ENCODE measurements at places on chromosomes 2 and 18.

DNA sequence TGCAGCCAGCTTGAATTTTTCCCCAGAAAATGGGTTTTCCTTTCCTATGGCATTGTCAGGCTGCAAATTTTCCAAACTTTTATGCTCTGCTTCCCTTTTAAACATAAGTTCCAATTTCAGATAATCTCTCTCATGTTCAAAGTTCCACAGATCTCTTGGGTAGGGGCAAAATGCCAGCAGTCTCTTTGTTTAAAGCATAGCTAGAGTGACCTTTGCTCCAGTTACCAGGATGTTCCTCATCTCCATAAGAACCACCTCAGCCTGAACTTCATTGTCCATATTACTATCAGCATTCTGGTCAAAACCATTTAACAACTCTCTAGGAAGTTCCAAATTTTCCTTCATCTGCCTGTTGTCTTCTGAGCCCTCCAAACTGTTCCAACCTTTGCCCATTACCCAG is 68.3 kb downstream of the SGPP2 start:
- no peak for DNase-seq

DNA sequence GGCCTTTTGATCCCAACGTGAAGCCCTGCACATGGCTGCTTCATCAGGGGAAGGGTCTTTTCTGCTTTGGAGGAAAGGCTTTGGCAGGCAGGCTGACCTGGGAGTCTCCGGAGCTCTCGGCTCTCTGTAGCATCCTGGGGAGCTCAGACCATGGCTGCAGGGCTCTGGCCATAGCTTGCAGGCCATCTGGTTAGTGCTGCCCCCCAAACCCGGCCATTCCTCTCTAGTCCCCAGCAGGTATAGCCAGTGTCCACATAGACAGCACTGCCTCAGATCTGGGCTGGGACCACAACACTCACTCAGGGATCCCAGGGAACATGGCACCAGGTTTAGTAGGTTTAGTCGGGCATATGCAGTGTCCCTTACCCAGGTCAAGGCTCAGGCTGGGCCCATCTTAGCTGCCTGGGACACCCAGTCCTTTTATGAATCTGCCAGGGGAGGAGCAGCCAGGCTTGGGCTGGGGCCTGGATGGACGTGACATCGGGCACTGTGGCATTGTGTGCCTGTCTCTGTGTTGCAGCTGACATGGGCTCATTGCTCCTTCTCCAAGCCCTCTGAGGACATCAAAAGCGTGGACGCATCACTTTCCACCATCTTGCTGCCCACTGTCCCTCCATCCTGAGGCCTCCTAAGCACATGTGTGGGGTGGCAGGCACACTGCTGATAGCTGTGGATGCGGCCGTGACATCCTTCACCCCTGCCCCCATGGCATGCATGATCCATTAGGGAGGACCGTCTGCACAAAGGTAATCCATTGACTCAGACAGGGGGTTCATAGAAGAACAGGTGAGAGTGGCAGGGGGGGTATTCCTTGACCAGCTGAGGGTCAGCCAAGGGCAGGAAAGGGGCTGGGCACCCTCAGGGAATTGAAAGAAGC is 19.2 kb upstream of the GPR35 start:
- no peak for DNase-seq

GRCh38 chr2:202261531-202261930 is 4.0 kb upstream of the NOP58 start:
- DNase-seq, result no peak

DNA sequence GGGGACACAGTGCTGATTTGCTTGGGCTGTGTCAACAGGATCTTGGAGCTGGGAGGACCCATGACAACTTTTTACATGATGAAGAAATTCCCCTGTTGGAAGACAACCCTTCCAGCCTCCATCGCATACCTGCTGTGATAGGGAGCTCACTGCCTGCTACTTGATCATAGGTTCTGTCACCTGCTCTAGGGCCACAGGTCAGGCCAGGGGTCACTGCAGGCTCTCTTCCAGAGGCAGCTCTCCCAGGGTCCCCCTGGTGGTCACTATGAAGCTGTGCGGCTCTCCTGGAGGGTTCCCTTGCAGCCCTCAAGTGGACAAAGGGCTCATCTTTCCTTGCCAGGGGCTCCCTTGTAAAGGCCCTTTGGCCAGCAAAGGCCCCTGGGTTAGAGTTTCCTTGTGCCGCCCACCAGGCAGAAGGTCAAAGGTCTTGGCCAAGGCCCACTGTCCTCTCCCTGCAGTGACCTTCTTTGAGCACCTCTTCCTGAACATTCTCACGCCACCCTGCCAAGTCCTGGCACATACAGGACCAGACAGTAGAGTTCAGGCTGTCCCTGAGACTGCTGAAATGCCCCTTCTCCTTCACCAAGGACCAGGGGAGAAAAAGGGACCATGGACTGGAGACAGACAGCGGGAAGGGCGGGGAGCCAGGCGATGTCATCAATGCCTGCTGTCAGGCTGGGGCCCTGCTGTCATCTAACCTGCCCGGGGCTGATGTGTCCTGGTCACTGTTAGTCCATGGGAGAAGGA is 345.1 kb downstream of the DYSF start:
- DNase-seq, result peak; percentile 61

- DNase-seq, result peak; percentile 60
Measured at GRCh38 chr2:16763493-16763899, 97.9 kb upstream of the CYRIA start.

DNA sequence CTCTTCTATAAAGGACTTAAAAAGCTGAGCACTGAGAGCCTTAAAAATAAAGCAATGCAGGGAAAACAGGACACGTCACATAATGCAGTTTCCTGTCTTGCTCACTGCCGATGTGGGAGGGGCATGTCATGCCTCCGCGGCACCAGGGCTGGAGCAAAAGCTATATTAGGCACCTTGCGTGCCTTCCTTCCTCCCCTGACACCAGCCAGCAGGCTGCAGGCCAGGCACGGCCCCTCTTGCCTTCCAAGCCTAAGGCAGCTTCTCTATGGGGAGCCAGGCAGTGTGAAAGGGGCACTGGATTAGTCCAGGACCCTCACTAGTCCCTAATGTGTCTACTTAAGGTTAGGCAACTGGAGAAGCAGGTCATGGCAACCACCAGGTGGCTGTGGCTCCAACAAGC is 26.3 kb downstream of the MRPL35 start:
- DNase-seq, result no peak

GRCh38 chr2:105181282-105181681 is 60.3 kb upstream of the GPR45 start:
- no peak for DNase-seq
